Fibroblast of upper back skin (primary cell): ENCODE measurements at places on chromosomes 5 and 9.
A peak's percentile ranks its signal among the peaks of the same experiment; 100 is the strongest.

- no peak for DNase-seq
Observed at GRCh38 chr9:90773617-90774016, 28.0 kb upstream of the SYK start.

GRCh38 chr5:125047871-125048270, 301.4 kb upstream of the ZNF608 start:
- no peak for DNase-seq

DNA sequence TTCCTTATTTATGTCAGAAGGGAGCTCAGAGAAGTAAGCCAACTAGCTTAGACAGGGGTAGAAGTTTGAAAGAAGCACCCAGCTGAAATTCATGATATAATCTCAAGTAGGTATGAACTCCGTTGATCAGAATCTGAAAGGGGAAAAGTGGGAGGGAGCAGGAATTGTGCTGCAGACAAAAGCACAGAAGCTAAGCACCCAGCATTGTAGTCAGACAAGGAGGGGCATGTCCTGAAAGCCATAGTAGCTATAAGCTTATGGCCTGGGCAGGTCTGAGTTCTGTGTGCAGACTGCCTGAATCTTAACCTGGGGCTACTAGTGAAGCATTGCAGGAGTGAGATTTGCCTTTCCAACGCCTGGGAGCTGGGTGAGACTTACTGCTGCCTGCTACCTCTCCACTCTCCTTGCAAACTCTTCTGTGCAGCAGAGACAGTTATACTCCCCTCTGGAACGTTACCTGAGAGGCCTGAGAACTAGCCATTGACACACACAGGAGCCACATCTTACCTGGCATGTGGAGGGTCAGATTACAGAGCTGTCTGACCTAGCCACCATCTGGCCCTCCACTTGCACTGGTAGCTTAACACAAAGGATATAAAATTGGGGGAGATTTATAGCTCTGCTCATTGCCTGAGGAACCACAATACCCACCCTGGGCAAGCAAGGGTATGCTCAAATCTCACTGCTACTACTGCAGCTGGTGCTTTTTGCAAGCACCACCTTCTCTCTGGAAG, 9.8 kb upstream of the CYLC2 start:
- DNase-seq = no peak

GRCh38 chr5:76662521-76662920, 39.3 kb upstream of the F2RL2 start:
- DNase-seq = no peak

DNA sequence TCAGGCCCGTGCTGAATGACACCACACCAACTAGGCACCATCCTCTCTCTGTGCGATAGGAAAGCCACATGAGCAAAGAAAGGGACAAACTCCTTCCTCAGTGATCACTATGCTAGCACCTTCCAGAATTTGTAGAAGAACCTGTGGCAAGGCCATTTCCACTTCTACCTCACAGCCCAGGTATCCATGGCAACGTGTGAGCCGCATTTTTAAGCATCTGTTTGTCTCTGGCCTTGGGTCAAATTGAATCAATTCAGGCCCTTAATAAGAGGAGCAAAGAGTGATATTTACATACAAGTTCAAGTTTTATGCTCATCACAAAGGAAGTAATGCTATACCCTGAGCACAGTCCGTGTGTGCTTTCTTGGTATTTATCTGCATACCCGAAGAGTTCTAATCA, 179.3 kb downstream of the SLC12A2 start:
- DNase-seq = no peak

GRCh38 chr5:77310494-77311213, 100.2 kb downstream of the PDE8B start:
- DNase-seq = no peak

DNA sequence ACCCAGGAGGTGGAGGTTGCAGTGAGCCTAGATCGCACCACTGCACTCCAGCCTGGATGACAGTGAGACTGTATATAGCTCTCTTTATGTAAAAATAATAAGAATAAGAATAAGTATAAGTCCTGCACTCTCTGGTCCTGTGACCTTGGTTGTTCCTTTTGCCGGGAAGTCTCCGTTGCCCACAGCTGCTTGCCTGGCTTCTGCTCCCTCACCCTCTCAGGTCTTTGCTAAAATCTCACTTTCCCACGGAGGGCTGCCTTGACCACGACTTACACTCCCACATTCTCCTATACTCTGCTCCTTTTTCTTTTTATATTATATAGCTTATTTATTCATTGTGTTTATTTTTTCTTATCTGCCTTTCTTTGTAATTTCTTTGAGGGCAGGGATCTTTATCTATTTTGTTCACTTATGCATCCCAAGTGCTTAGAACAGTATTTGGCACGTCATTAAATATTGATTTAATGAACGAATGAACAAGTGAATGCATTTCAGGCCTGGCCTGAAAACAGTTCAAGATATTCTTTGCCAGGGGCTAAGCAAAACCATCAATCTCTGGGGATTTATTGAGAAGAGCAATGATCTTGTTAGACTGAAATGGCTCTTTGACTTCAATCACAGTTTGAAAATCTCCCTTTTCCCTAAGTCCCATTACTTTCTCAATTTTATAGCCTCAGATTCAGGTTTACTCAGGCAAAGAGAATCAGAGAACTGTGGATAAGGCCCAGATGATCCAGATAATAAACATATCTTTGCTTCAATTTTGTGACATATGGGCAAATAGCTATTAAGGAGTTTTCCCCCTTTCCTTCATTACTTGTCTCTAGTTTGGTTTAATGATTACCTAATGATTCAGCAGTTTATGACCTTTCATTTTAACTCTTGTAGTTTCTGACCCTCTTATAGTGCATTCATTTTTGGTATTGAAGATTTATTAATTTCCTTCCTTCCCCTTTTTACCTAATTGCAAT, 60.8 kb upstream of the TMC1 start:
- DNase-seq = no peak

- no peak for DNase-seq
Observed at GRCh38 chr9:14240537-14240936, 73.4 kb downstream of the NFIB start.

DNA sequence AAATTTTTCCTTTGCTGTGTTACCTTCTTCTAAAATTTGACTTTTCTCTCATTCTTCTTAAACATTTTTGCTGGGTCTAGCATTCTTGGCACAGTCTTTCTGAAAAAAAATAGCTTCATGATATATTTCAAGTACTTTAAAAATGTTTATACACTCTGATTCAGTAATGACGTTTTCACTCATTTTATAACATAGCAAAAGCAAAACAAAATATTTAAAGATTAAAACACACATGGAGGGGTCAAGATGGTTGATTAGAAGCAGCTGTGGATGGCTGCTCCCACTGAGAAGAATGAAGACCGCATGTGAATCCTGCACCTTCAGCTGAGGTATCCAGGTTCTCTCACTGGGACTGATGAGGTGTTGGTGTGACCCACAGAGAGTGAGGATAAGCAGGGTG, 188.2 kb downstream of the SGCD start:
- peak; percentile 34 for DNase-seq

GRCh38 chr9:121749614-121750013, 98.2 kb downstream of the DAB2IP start:
- DNase-seq = no peak
